ENCODE measurements at places on chromosomes 2 and 18.
A peak's percentile ranks its signal among the peaks of the same experiment; 100 is the strongest.

DNA sequence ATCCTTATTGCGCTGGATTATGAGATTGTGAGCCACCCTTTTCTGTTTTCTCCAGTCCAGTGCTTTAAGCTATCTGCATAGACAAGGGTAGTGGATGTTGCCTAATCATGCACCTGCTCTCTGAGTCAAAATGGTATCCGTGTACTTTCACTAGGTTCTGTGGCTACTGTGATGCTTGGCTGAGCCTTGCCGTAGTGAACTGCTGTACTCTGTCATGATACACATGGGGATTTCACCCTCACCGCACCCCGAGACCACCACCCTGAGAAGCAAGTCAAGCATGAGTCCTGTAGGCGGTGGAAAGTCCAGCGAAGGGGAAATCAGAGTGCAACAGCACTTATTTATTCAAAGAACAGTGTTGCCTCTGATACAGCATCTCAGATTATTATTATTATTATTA is 55.0 kb downstream of the ARHGAP25 start:
- DNase-seq: no peak

GRCh38 chr18:68707646-68708045 is 7.3 kb downstream of the TMX3 start:
- DNase-seq: no peak

GRCh38 chr18:11051462-11051861 is 97.9 kb downstream of the PIEZO2 start:
- no peak for DNase-seq

GRCh38 chr2:127577503-127577902 is 42.0 kb downstream of the MYO7B start:
- no peak for DNase-seq

DNA sequence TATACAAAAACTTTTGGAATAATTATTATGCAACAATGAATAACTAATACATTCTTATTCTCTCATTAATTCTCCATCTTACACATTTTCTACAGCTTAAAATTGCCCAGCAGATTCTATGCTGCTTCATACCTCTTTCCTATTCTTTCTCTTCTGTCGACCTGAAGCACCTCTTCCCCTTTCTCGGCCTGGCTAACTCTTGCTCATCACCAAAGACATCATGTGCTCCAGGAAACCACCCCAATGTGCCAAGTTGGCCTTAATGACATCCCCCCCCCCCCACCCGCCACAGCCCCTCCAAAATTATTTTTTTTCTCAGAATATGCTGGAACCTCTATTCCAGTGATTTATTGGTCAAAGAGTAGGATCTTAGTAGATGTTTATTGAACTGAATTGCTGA is 43.6 kb downstream of the ZNF521 start:
- no peak for DNase-seq

DNA sequence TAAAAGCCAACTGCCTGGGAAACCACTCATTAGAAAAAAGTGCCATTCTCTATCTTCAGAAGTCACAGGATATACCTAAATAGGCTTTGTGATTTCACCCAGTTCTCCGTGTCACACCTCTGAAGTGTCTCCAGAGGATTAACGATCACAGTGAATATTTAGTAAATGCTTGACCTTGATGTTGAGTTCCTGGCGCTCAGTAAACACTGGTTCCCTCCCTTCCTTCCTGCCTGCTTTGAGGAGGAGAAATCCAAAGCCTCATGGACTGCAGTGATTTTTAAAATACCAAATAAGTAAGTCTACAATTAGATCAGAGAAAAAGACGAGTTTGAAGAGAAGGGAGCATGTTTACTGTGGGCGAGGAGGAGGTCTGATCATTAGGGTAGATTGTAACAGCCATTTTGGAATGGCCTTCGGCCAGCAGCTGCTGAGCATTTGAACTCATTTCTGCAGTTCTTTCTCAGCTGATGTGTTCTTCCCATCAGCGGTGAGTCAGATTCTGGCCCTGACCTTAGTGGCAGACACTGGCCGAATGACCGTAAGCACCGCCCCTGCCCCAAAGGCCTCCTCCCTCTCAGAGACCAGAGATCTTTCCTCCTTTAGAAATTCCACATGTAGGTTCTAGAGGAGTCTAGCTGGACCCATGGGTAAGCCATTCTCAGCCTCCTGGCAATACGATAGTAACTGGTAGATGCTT is 62.1 kb upstream of the SLC16A14 start:
- peak; percentile 55 for DNase-seq

GRCh38 chr2:46252891-46253659 is 44.1 kb upstream of the EPAS1 start:
- peak; percentile 67 for DNase-seq

- no peak for DNase-seq
Observed at GRCh38 chr2:133264989-133265401, 303.3 kb downstream of the NCKAP5 start.
